T47D (cell line): ENCODE measurements at places on chromosomes 2 and 18.

- DNase-seq: peak; percentile 23
These were observed 95.9 kb downstream of the NEB start for GRCh38 chr2:151638191-151638933.

DNA sequence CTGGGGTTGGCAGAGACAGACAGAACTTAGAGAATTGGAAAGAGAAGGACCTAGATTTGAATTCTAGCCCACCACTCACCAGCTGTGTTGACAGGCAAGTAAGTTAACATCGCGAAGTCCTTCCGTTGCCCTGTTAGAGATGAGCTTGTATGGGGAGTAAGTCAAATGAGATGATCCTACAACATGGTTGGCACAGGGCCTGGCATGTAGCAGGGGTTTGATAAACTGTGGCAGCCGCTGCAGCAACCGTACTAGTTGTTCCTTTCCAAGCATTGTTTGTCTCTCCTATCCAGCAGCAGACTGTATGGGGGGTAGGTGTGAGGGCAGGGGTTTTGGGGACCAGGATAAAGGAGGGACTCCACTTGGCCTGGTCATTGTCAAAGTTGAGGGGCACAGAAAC is 16.0 kb downstream of the TET3 start:
- no peak for DNase-seq

DNA sequence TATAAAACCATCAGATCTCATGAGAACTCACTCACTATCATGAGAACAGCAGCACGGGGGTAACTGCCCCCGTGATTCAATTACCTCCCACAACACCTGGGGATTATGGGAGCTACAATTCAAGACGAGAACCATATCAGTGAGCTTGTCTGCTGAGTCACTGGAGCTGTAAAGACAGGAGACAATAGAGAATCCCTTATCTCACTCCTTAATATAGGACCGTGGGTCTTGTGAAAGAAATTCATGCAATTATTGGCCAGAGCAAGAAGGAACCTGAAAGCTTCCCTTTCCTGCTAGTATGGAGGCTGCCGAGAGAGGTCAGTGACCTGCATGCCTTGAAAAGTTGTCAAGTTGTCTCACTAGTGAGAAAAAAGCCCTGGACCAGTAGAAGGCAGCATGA is 9.5 kb upstream of the TNFAIP6 start:
- DNase-seq: no peak

DNA sequence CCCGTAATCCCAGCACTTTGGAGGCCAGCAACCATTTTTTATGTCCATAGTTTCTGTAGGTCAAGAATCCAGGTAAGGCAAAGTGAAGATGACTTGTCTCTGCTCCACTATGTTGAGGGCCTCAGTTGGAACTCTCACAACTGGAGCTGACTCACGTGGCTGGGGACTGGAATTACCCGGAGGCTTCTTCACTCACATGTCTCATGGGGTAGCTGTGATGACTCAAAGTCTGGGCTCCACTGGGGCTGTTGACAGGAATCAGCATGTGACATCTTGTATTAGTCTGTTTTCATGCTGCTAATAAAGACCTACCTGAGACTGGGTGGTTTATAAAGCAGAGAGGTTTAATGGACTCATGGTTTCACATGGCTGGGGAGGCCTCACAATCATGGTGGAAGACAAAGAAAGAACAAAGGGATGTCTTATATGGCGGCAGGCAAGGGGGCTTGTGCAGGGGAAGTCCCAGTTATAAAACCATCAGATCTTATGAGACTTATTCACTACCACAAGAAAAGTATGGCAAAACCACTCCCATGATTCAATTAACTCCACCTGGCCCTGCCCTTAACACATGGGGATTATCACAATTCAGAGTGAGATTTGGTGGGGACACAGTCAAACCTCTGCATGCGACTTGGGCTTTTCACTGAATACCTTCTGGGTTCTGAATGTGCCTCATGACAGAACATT is 7.8 kb upstream of the PPP1R1C start:
- DNase-seq: no peak

GRCh38 chr2:9168821-9169221 is 37.8 kb upstream of the ASAP2 start:
- no peak for DNase-seq

GRCh38 chr2:20196053-20196656 is 28.8 kb downstream of the SDC1 start:
- no peak for DNase-seq

- DNase-seq: peak; percentile 22
These were observed 37.7 kb upstream of the RNF103 start for GRCh38 chr2:86661333-86661732.

DNA sequence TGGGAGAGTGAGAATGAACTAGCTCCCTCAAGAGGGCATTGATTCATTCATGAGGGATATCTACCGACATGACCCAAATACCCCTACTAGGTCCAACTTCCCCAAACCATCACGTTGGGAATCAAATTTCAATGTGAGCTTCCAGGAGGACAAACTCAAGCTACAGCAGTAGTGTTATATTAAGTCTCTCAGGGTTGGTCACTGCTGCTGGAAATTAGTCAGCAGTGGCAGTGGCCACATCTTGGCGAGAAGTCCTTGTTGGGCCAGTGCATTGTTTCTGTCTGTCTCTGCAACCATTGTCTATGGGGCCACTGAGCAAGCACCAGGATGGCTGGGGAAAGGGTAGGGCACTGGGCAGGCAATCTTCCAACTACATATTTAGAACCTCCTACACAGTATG is 47.5 kb downstream of the THUMPD2 start:
- no peak for DNase-seq

DNA sequence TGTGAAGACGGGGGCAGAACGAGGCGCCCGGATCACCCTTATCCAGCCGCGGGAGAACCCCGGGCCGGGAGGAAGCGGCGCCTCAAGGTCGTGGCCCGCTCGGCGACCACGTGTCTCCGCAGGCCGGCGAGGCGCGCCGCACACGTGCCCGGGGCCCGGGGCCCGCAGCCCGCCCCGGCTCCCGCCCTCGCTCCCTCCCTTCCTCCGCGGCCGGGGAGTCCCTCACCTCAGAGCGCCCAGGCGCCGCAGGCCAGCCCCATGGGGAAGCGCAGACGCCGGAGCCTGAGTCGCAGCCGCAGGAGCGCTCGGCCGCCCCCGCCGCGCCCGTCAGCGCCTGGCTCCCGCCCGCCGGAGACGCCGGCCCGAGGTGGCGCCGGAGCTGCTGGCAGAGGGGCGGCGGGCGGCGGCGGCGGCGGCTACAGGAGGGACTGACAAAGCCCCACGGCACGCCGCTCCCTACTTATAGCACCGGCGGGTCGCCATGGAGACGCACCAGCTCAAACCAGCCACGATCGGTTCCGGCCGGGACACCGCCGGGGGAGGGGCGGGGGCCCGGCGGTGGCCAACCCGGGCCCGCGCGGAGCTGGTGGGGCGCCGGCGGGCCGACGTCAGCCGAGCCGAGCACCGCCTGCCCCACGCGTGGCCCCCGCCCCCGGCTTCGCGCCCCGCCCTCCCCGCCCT is at the start of gene ODC1:
ODC1 (minus strand) TSS at position 433 of the 681 bp plus-strand sequence. CDS start 3,295 bp downstream, outside the sequence.
- DNase-seq: peak; percentile 64

DNA sequence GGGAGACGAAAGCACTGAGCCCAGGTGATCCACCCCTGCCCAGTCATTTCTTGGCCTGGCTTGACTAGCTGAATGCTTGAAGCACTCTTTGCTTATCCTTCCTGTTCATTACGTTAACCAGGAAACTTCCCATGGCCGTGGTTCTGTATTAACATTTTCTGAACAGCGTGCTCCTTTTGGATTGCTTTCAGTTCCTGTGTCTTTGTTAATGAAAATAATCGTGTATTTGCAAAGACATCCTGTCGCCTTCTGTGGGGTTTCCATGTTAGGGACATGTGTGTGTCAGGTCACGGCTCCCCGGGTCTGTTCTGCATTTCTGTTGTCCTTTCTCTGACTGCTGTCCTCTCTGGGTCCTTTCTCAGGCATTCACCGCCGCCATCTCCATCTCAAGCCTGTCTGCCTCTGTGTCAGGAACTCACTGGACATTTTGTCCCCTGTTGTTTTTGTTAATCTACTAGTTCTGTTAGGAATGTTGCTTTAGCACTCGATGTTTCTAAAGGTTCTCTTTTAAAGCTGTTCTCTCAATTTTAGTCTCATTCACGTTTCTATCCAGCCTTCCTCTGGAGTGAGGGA is 434.1 kb upstream of the HS6ST1 start:
- DNase-seq: no peak

DNA sequence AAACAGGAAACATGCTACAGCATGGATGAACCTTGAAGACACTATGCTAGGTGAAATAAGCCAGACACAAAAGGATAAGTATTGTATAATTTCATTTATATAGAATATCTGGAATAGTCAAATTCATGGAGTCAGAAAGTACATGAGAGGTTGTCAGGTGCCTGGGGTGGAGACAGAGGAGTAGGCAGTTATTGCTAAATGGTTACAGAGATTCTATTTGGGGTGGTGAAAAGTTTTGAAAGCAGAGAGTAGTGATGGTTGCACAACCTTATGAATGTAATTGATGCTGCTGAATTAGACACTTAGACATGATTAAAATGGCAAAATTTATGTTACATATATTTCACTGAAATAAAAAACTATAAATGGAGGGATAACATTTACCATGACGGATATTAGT is 197.4 kb downstream of the VAPA start:
- no peak for DNase-seq

DNA sequence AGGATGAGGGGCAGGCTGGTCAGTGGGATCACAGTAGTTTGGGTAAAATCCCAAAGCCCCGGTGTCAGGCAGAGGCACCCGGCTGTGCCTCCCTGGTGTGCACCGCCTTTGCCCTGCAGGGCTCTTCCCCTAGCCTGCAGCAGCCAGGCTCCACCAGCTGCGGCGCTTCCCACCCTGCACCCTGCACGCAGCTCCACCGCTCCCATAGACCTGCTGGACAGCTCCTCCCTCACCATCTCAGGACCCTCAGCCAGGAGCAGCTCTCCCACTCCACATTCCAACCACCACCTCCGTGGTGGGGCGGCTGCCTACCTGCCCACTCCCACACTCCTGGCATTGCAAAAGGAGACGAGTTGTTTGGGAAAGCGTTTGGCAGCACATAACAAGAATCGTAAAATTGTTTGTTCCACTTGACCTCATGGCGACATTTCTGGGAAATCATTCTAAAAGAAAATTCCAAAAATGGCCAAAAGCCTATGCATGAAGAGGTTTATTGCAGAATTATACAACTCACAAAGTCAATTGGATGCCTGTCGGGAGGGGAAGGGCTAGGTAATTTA is 287.4 kb upstream of the HDAC4 start:
- no peak for DNase-seq

DNA sequence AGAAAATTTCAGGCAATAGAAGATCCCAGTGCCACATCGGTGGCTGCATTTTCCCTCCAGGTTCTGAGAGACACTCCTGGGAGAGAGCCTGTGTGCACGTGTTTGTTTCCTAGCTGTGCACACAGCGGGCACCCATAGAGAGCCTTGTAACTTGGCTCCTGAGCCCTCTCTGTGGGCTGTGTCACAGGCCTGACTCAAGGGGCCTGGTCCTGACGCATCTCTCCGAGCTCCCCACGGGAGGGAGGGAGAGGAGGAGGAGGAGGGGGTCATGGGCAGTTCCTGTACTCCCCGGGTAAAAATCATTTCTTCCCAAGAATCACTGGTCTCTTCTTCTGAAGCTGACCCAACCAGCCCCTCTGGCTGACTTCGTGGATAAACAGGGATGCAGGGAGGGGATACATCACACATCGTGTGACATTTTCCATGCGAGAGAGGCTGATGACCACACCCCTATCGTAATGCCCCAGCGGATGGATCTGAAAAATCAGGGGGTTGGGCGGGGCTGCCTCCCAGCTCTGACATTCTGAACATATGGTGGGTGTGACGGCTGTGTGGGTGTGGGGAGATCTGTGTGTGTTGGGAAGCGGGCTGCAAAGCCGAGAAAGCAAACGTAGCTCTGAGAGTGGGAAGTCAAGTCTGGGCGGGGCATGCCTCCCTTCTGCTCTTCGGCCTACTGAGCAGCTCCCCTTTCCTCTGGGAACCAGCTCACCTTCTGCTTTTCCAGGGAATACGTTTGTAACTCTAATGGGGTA is 308.3 kb upstream of the HS6ST1 start:
- no peak for DNase-seq

DNA sequence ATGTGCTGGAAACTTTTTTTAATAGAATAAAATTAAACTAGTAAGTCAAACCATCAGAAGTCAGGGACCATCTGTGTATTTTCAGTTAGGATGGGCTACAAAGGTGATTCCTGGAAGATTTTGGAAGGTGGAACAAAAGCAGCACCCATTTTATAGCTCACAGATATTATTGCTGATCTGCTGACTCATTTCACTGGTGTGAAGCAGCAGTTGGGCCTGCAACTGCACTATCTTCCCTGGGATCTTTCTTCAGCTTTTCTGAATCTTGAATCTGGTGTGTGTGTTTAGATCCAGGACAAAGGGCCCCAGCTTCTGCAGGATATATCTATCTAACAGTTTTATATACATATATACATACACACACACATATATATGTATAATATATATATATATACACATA is 35.6 kb upstream of the BCL11A start:
- no peak for DNase-seq

DNA sequence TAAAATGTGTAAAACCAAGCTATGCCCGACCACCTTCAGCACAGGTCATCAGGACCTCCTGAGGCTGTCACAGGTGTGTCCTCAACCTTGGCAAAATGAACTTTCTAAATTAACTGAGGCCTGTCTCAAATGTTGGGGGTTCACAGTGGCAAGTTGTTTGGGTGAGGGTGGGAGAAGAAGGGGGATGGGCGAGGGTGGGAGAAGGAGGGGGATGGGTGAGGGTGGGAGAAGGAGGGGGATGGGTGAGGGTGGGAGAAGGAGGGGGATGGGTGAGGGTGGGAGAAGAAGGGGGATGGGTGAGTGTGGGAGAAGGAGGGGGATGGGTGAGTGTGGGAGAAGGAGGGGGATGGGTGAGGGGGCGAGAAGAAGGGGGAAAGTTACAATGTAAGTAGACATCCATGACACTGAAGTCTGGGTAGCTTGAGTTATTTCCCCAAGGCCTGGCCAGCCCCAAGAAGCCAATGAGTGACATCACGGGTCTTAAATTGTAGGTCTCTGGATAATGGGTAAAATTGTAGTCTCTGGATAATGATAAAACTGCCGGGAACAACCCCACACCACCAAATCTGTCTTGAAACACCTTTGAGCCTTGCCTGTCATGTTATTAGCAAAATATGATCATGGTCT is 56.3 kb downstream of the TIMM21 start:
- no peak for DNase-seq

- DNase-seq: no peak
These were observed 132.8 kb upstream of the REG3A start for GRCh38 chr2:79292239-79292957.

DNA sequence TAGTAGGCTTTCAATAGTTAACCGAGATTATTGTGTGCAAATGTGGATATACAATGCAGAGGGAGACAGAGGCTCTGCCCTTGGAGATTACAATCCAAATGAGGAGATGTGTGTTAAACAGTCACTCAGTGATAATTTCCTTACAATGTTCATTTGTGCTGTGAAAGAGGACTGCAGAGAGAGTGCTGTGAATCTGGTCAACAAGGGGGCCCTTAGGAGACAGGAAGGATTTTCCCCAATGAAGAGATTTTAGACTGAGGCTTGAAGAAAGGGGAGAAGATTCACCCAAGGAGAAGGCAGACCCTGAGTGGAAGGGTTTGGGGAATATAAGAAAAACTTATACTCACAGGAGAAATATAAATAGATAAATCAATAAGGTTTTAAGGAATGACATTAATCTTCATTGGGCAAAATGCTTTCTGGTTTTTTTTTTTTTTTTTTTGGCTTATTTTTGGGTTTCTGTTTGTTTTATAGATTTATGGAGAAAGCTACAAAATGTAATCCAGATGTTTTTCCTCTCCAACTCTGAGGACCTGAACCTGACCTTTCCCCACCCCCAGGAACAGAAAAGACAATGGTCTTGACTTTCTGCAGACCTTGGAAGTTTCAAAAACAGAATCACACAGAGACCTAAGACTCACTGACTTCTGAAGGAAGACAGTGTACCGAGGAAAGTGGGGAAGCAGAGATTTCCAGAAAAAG is 151.3 kb upstream of the SERPINE2 start:
- DNase-seq: no peak
